Suprapubic skin (tissue), 4 donors: ENCODE measurements at places on chromosomes 3 and 15. TPM values are rescaled to one million over a fixed set of nuclear protein-coding genes. Genes with fewer than 3 reads are reported as not detected.
A peak's percentile ranks its signal among the peaks of the same experiment; 100 is the strongest.

DNA sequence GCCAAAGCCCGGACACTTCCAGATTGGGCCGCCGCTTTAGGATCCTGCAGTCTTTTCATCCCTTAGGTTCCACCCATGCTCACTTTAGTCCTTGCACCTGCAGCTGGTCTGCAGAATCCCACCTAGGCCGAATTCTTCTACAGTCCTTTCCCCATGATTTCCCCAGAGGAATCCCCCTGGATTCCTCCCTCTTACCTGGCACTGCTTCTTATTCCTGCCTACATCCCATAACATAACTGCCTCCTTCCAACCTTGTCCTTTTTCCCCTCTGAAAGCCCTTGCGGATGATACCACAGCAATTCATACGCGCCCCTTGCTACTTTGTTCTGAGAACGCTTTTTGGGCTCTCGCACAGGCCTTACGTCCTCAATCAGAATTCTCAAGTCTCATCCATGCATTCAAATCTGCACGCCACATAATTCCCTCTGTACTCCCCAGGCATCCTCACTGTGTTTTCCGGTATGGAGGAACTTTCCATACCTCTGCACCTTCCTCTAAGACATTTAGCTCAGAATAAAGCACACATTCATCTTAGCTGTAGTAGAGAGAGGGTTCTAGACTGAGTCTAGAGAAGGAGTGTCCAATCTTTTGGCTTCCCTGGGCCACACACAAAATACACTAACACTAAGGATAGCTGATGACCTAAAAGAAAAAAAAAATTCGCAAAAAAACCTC is 619 bp downstream of the EIF2AK4 start:
- peaks cover 31% of the 10 kb centered on the region for H3K4me1 ChIP-seq
- H3K4me3 ChIP-seq: peak overlapping the region; percentile 74
- no peak for DNase-seq
- H3K27ac ChIP-seq: peak overlapping the region; percentile 88
- peaks cover under 1% of the 10 kb centered on the region for H3K36me3 ChIP-seq
- no peaks in the 10 kb centered on the region for H3K27me3 ChIP-seq

DNA sequence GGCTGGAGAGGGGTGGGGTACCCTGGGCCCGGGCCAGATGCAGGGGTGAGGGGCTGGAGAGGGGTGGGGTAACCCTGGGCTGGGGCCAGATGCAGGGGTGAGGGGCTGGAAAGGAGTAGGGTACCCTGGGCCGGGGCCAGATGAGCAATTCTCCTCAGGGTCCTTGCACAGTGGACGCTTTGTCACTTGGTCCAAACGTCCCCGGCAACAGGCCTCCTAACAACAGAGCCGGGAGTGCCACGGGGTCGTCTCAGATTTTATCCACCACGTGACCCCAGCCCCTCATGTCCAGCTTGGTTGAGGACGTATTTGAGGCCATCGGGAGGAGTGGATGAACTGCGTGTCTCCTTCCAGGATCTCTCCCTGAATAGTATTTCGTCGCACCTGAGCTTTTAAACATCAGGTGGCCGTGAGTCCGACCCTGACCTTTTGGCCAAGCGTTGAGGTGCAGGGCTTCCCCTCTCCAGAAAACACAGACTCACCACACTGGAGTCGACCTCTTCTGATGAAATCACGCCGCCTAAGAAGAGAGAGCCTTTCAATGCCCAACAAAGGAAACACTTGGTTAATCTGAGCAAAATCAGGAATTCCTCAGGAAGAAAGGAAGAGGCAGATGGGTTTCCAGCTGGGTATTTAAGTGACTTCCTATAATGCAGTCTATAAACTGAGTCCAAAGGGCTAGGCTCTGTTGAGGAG is 12.8 kb upstream of the LRRC15 start:
- H3K36me3 ChIP-seq: no peaks in the 10 kb centered on the region
- no peak overlapping the region for H3K4me3 ChIP-seq
- no peak for DNase-seq
- H3K4me1 ChIP-seq: peaks cover 4% of the 10 kb centered on the region
- no peak overlapping the region for H3K27ac ChIP-seq
- peaks cover 32% of the 10 kb centered on the region for H3K27me3 ChIP-seq

- H3K36me3 ChIP-seq: peaks cover 18% of the 10 kb centered on the region
- H3K27me3 ChIP-seq: no peaks in the 10 kb centered on the region
- no peak for DNase-seq
- no peak overlapping the region for H3K27ac ChIP-seq
- H3K4me3 ChIP-seq: no peak overlapping the region
- peaks cover 8% of the 10 kb centered on the region for H3K4me1 ChIP-seq
These were observed 255.8 kb downstream of the SLCO3A1 start for GRCh38 chr15:92109191-92109873.

GRCh38 chr15:71683411-71684274 is 126.7 kb upstream of the NR2E3 start:
- no peak overlapping the region for H3K4me3 ChIP-seq
- H3K4me1 ChIP-seq: peaks cover 31% of the 10 kb centered on the region
- H3K27me3 ChIP-seq: no peaks in the 10 kb centered on the region
- no peaks in the 10 kb centered on the region for H3K36me3 ChIP-seq

GRCh38 chr15:34336991-34337556 is 507 bp downstream of the SLC12A6 start:
- H3K36me3 ChIP-seq: peaks cover 18% of the 10 kb centered on the region
- H3K4me1 ChIP-seq: peaks cover 48% of the 10 kb centered on the region
- no peaks in the 10 kb centered on the region for H3K27me3 ChIP-seq
- no peak for DNase-seq
- peak overlapping the region; percentile 83 for H3K4me3 ChIP-seq

DNA sequence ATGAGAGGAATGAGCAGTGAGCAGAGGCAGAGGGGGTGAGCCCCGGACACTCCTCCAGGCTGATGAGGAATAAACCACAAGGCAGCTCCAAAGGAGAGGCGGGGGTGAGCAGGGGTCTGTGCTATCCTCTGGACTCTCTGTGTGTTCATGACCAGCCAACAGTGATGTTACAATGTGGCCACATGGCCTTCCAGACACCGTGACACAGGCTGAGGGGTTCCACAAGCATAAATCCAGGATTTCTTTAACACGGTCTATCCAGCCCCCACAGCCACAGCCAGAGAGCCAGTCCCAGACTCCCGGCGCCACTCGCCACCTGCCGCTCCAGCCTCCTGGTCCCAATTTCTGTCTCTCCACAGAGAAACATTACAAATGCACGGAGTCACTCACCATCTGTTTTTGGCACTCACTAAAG is 24.4 kb downstream of the XXYLT1 start:
- peak; percentile 42 for DNase-seq
- H3K4me3 ChIP-seq: no peak overlapping the region

DNA sequence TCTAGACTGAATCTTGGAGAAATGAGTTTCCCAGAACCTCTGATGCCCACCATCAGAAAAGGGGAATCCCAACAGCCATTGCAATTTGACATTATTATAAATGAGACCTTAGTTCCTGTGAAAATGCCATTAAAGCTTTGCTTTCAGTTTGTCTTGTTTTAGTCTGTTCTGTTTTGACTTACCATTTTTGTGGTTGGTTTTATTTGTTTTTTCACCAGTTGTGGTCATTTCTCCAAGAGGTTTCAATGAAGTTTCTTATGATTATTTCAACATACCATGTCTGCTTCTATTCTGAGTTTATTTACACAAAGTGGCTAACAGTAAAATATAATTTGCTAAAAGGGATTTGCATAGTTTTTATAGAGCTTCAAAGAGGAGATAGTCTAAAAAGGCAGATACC is 175.0 kb upstream of the MCTP2 start:
- H3K27ac ChIP-seq: no peak overlapping the region
- H3K4me1 ChIP-seq: peaks cover 4% of the 10 kb centered on the region
- H3K36me3 ChIP-seq: no peaks in the 10 kb centered on the region
- no peak for DNase-seq

DNA sequence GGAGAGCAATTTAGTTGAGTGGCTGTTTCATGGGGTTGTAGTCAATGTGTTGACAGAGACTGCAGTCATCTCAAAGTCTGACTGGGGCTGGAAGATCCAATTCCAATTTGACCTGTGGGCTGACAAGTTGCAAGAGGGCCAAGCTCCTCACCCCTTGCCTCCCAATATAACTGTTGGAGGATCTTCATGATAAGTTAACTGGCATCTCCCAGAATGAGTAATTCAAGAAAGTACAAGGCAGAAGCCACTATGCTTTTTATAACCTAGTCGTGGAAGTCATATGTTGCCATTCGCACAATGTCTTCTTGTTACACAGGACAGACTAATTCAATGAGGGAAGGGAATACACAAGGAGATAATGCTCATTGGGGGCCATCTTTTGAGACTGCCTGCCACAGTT is 29.1 kb downstream of the GPR15 start:
- no peaks in the 10 kb centered on the region for H3K4me1 ChIP-seq
- H3K4me3 ChIP-seq: no peak overlapping the region
- no peaks in the 10 kb centered on the region for H3K36me3 ChIP-seq
- H3K27ac ChIP-seq: no peak overlapping the region
- no peak for DNase-seq
- no peaks in the 10 kb centered on the region for H3K27me3 ChIP-seq

- H3K27me3 ChIP-seq: no peaks in the 10 kb centered on the region
- no peaks in the 10 kb centered on the region for H3K4me1 ChIP-seq
- H3K36me3 ChIP-seq: peaks cover 46% of the 10 kb centered on the region
- H3K27ac ChIP-seq: no peak overlapping the region
- no peak overlapping the region for H3K4me3 ChIP-seq
These were observed 9.9 kb downstream of the RRP9 start for GRCh38 chr3:51931756-51932155.

DNA sequence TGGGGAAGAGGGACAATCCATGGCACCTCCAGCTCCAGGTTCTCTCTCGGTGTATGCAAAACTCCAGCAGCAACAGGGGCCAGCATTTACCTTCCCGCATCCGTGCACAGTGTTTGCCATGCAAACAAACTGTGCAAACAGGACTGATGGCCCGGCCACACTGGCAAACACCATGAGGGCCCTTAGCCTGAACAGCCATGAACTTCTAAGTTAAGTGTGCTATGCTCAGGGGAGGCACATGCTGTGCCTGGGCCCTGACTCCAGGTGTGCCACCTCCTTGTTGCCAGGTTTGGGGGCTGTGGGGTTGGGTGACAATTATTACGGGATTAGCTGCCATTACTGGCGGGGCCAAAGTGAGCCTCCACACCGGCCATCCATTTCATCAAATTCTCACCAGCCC is 57.5 kb downstream of the CACNA2D2 start:
- no peaks in the 10 kb centered on the region for H3K4me1 ChIP-seq
- H3K4me3 ChIP-seq: no peak overlapping the region
- H3K27me3 ChIP-seq: no peaks in the 10 kb centered on the region
- no peak for DNase-seq
- H3K36me3 ChIP-seq: no peaks in the 10 kb centered on the region

Gene TAGLN3
- 0.98 TPM for total RNA-seq

Gene IL16
- 8.3 TPM for total RNA-seq

Gene SCN10A
- not detected for total RNA-seq

DNA sequence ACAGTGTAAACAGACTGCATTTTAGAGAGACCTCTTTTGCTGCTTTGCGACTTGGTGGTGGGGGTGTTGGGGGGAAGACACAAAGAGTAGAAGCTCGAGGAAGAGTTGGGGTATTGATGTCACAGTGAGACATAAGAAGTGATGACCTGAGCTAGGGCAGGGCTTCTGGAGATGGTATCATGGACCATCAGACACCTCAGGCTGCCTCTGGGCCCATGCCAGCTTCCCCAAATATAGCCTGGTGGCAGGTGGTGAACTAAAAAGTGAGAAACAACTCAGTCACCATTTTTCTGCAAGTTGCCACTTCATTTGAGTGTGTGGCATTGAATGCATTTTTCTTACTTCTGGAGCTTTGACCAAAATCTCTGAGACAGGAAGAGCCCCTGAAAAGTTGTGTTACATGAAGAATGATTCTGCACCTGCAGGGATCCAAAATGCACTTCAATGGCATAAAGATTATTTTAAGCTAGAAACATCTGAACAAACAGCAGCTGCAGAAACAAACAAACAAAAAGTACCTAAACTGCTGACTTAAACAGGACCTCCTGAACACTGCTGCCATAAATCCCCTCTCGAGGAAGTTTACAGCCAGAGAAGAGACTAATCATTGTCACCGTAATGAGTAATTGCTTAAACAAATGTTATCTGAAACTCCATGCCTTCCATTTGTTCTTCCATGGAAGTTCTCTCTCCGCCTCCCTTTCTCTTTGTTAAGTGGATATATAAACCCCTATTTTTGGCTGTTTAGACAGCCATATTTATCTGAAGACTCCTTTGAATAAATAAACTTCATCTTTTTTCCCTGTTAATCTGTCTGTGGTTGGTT is 15.2 kb upstream of the XIRP1 start:
- no peaks in the 10 kb centered on the region for H3K36me3 ChIP-seq
- peaks cover 12% of the 10 kb centered on the region for H3K27me3 ChIP-seq
- H3K4me3 ChIP-seq: no peak overlapping the region
- no peak for DNase-seq

DNA sequence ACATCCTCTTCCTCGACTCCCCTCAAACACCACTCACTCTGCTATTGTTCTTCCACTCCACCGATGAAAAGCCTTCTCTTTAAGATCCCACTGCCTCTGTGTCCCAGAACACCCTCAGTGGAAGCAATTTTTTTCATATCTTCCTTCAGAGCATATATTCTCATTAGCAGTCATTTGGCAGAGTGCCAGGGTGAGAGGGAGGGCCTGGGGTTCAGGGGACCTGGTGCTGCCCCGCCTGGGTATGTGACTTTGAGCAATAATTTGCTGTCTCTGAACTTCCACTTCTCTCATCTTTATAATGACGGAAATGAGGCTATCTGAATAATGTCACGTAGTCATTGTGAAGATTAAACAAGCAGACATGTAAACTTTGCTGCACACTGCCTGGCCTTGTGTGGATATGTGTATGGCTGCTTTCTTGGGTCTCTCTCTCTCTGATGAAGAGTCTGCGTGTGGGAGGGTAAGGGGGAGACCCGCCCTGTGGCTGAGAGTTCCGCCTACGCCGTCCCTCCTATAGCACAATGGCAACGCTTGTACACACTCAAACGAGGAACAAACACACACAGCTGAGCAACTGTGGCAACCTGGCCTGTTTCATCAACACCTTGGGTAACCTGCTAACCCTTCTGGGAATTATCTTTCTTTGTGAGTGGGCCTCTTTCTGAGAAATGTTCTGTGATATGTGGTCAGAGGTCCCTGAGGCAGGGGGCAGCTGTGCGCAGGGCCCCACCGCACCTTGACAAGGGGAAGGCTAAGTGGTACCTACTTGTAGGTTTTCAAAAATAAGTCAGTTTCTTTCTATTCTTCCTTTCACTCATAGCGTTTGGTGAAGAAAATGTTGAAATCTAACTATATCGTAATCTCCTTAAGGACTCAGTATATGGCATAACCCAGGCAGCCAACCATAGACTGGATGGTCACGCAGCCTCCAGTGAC is 369.8 kb downstream of the SV2B start:
- no peak overlapping the region for H3K27ac ChIP-seq
- H3K27me3 ChIP-seq: no peaks in the 10 kb centered on the region
- H3K36me3 ChIP-seq: no peaks in the 10 kb centered on the region
- no peak for DNase-seq
